Esophagus squamous epithelium (tissue), 5 donors: ENCODE measurements at places on chromosomes 5 and 9.

- no peak for DNase-seq
Measured at GRCh38 chr5:126053630-126054029, 369.6 kb upstream of the GRAMD2B start.

- DNase-seq, result no peak
Measured at GRCh38 chr9:109865521-109865920, 85.5 kb downstream of the PALM2AKAP2 start.

- no peak for DNase-seq
Measured at GRCh38 chr5:435961-436640, 6.9 kb upstream of the EXOC3 start.

DNA sequence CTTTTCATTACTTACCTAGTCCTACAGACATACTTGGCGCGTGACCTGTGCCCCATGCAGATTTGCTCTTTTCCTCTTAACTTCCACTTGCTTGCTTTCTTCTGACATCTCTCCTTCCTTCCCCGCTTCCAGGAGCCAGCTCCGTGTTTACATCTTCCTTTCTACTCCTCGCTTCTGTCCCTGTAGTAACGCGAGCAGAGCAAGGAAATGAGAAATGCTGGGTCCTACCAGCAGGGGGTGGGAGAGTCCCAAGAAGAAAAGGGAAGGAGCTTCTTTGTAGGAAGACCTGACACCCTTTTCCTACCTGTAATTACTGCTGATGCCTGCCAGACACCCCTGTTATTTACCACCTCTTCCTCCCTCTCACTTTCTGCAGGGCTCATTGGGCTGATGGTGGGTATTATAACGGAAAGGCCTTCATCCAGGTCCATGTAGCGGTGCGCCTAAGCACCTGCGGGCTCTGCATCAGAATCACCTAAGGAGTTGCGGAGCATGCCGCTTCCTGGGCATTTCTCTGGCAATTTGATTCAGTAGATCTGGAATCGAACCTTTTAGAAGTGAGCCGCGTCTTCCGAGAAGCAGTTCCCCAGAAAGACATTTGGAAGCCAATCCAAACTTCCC, 1260.8 kb upstream of the WWC1 start:
- no peak for DNase-seq

DNA sequence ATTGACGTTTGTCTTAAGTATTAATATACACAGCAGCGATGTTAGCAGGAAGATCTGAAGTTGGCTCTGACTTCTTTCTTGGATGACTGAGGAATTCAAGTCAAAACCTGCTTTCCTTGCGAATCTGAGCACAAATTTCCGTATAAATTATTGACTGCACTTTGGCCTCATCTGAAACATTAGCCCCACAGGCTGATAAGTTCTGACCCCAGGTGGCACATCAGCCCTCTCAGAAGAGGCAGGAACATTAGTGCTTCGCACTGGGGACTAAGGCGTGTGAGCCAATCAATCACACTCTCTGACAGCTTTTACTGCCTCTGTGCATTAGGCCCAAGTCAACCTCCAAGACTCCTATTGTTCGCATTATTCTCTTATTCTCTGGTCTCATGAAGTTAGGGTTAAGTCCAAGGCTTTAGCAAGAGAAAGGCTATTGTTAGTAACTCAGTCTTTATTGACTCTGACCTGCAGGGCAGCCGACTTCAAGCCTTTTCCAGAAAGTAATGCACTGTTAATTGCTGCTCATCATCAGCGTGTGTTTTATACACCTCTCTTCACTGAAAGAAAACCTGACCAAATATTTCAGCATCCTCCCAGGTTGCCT, 84.2 kb downstream of the ZNF608 start:
- DNase-seq, result no peak

DNA sequence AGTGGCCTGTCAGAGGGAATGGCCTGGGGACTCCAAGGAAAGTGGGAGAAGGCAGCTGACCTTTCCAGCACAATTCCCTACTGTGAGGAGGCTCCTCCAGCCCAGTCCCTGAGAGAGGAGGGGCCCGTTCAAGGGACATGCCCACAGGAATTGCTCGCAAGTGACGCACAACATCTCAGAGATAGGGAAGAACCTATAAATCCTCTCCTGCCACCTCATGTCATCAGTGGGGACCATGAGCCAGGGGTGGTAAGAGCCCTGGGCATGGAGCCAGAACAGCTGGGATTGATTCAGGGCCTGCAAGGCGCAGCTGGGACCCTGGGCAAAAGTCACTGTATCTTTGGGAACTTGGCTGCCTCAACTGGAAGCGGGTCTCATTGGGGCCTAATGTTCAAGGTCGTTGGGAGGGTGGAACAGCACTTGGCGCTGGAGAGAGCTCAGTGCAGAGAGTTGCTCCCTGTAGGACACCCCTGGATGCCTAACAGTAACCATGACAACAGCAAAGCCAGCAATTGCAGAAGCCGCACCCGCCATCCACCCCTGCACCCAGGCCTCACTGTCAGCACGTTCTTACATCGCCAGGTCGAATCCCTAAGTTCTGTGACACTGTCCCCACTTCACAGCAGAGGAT, 41.3 kb upstream of the ORM1 start:
- no peak for DNase-seq

- no peak for DNase-seq
Measured at GRCh38 chr9:100554935-100555401, 22.9 kb upstream of the CAVIN4 start.

GRCh38 chr5:30030101-30030500, 1163.4 kb upstream of the CDH6 start:
- DNase-seq, result no peak

- no peak for DNase-seq
Measured at GRCh38 chr5:133864711-133865110, 103.7 kb downstream of the C5orf15 start.
